Stimulated activated CD8-positive, alpha-beta memory T cell treated with anti-CD3 and anti-CD28 coated beads, Interleukin-7, amount 100 ng/mL, for 1 hour (primary cell): ENCODE measurements at places on chromosomes 5 and 9.

- DNase-seq, result no peak
Measured at GRCh38 chr5:31890046-31890445, 251.1 kb downstream of the PDZD2 start.

DNA sequence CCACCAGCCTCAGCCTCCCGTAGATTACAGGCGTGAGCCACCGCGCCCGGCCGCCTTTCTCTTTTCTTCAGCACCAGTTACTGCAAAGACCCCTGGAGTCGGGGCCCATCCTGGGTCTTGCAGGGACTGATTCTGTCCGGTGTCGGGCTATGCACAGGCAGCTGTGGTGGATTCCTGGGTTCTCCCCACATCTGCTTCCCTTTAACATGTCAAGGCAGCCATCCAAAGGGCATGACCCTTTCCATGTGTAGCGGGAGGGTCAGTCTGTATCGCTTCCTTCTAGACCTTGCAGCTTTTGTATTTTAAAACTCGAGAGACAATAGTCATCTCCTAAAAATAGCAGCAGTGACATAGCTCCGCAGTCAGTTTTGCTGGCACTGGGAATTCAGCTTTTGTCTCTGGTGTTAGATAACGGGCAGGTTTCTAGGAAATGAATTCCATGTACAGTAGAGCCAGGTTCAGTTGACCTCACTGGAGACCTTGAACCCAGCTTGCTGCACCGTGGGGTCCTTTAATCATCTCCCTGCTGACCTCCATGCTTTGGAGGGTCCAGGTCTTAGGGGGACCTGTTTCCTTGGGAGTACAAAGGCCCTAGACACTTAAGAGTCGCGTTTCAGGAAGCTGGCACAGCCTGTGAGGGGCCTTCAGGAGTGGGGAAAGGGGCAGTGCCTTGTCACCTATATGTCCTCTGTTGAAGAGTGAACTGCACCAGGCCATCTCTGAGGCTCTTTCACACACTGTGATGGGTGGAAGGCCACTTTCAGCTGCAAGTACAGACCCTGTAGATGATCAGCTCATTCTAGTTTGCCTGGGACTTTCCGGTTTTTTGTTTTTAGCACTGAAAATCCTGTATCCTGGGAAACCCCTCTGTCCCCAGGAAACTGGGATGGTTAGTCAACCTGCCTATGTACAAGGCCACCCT lies 13.8 kb downstream of the ANKRD33B start:
- DNase-seq, result no peak

- DNase-seq, result no peak
Measured at GRCh38 chr9:85700330-85700729, 41.4 kb downstream of the AGTPBP1 start.

DNA sequence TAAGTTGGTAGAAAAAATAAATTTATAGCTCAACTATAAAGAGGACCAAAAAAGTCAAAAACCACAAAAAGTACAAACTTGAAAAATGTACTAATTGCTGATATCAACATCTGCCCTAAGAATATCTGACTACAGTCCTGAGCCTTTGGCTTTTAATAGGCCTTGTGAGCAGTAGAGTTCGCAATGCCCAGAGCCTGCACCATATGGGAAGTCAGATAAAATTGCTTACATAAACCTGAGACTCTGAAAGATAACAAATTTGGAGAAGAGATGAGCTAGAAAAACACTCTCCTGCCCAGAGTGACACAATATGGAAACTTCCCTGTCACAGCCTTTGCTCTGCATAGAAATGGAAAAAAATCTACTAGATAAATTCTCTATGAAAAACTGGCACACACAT lies 368.0 kb upstream of the GRIN3A start:
- DNase-seq, result no peak

GRCh38 chr9:69499407-69499806 lies 172.8 kb downstream of the APBA1 start:
- DNase-seq, result no peak

DNA sequence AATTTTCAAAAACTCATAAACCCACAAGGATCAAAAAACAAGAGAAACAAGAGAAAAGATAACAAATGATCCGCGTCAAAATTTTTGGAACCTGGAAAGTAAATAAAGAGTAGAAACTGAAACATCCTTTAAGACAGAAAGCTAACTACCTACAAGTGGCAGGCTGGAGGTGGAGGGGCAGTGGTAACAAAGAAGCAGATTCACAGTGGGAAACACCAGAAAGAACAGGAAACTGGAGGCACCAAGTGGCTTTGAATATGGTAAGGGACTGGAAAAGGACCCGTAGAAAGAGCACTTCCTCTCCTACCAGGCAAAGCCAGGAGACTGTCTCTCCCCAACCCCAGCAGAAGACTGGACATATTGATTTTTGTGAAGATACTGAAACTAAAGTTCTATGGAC lies 100.6 kb upstream of the TARS1 start:
- DNase-seq, result no peak

- no peak for DNase-seq
Measured at GRCh38 chr5:151661968-151662732, 24.6 kb downstream of the SPARC start.

GRCh38 chr9:16784002-16784401 lies 86.5 kb downstream of the BNC2 start:
- DNase-seq, result no peak

DNA sequence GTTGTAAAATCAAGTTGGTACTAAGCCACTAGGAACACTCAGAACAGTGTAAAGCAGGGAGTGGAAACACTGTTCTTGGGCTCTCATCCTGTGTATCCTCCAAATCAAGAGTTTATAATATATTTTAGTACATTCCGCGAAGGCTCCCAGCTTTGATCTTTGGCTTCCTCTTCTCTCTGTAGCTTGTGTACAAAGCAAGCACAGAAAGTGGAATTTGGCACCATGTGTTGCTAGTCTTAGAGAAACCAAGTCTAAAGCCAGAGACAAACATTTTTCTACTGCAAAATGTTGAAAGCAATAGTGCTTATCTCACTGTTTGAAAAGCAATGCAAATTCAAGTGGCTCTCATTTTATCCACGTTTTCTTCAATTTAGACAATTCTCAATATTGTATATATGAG lies 1893.3 kb upstream of the WWC1 start:
- no peak for DNase-seq

DNA sequence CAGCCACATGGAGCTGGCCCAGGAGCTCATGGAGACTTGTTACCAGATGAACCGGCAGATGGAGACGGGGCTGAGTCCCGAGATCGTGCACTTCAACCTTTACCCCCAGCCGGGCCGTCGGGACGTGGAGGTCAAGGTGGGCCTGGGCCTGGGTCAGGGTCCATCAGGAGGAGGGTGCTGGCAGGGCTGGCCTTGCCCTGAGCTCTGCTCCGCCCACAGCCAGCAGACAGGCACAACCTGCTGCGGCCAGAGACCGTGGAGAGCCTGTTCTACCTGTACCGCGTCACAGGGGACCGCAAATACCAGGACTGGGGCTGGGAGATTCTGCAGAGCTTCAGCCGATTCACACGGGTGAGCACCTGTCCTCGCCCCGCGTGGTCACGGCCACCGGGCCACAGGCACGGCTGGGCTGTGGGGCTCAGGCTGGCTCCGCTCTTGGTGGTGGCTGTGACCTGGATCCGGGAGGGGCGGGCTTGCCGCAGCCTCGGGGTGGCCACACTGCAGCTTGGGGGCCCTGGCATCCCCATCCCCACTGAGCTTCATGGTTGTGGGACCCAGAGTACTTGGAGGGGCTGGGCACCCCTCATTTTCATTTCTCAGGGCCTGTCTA lies 7.1 kb downstream of the DPP7 start:
- no peak for DNase-seq

GRCh38 chr5:59829386-59829785 lies 64.1 kb downstream of the PDE4D start:
- no peak for DNase-seq

DNA sequence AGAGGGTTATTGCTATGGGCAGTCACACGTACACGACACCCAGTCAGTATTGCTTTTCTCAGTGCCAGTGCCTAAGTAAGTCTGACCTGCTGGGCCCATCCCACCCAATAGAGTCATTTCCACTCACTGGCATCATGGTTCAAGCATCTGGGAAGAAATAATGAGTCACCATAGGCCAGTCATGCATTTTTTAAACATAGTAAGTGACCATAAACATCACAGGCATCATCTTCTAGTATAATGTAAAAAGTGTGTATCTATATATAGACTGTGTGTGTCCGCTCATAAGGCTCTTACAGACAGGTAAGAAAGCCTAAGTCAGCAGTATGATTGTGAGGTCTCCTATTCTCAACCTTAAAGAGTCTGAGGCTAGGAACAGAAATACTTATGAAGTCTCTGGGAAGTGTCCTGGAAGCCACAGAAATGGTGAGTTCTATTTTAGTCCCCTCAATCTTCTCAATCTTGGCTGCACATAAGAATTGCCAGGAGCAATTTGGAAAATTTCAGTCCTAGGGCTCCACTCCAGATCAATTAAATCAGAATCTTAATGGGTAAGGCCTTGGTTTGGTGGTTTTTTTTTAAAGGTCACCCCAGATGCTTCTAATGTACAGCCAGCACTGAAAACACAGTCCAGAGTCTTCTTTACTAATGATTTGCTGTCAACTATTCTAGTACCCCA lies 65.2 kb downstream of the ZNF366 start:
- DNase-seq, result no peak

- DNase-seq, result no peak
Measured at GRCh38 chr9:11779971-11780370, 913.2 kb upstream of the TYRP1 start.

DNA sequence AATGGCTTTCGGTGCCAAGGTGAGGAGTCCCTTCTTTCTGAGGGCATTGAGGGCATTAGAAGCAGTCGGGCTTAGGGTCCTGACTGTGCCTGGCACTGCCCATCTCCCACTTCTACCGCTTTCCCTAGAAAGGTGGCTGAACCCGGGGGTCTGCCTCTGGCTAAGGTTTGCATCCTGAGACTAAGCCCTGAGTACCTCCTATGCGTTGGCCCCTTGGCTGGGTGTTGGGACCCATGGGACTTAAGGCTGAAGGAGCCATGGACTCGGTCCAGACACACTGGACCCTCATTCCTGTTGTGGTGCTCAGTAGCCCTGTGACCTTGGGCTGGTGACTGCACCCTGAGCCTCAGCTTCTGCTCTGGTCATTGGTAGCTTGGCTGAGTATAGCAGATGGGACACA lies 23.9 kb downstream of the DAB2IP start:
- DNase-seq, result no peak

GRCh38 chr5:89282554-89283510 lies 399.8 kb upstream of the MEF2C start:
- no peak for DNase-seq

DNA sequence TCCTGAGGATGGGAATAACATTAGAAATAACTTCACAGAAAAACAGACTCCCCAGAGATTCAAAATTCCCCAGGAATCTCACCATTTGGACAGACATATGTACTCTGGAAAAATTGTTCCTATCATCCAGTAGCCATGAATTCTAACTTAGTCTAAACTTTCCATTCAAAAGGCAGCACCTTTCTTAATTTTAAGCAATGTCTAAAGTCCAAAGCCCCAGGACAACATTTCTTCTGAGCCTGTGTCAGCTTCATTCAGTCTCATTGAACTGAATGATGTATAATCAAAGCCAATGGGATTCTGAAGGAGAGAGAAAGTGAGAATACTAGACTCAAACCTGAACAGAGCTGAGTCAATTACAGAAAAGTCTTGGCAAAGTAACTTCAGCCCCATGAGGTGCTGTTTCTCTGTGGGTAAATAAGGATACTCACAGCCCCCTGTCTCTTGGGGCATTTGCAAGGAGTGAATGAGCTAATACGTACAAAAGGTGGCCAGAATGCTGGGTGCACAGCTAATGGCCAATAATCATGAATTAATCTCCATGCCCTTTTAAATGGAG lies 140.6 kb downstream of the SEMA5A start:
- DNase-seq, result no peak

GRCh38 chr5:72834924-72835323 lies 18.5 kb downstream of the TNPO1 start:
- DNase-seq, result no peak

DNA sequence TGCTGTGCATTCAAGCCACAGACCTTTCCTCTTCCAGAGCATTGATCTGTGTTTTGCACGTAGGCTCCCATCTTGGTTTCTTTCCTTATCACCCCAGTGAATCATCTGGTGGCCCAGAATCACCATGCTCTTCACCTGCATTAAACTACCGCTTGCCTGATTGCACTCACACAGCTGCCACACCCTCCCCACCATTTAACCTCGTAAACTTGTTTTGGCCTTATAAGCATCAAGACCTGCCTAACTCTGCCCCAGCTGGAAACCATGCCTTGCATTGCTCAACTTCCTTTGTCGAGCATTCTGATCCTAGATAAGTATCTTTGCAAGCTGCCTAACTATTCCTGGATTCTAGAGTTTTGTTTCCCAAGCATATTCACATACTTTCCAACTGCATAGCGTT lies 369.6 kb upstream of the SEMA6A start:
- no peak for DNase-seq
